ENCODE measurements at places on chromosomes 6 and 20. TPM values are rescaled to one million over a fixed set of nuclear protein-coding genes. Genes with fewer than 3 reads are reported as not detected.

The LY86 gene
- not detected for total RNA-seq

The TMEM200A gene
- 71.4 TPM for total RNA-seq

The SOBP gene
- 2.2 TPM for total RNA-seq

The XKR7 gene
- not detected for total RNA-seq

The ZNF341 gene
- 1.1 TPM for total RNA-seq

The CD93 gene
- total RNA-seq = 6.0 TPM

Data from smooth muscle cell of the coronary artery (primary cell).